Activated naive CD4-positive, alpha-beta T cell treated with anti-CD3 and anti-CD28 coated beads, Interleukin-2, amount 50 U/mL, for 72 hours (primary cell): ENCODE measurements at places on chromosomes 1 and 21.

DNA sequence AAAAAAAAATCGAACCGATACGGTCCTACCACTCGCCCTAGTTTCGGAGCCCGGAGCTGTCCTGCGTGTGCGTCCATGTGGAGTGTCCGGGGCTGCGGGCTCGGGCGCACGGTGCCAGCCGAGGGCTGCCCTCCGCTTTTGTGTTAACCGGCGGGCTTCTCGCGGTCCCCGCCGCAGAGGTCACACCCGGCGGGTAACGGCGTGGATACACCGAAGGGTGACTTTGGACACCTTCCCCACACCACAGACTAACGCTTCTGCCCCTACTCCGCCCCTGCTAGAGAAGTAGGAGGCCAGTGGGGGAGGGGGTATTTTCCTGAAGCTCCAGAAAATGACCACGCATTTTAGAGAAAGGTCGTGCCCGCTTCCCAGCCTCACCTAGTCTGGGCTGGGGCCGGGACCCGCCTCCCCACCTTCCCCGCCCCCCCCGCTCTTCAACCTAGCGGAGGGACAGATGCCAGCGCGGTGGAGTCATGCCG lies 609 bp upstream of the ATF3 start:
- DNase-seq, result no peak

GRCh38 chr1:79976287-79976686 lies 969.8 kb upstream of the ADGRL4 start:
- DNase-seq, result no peak

GRCh38 chr1:54814126-54814498 lies 13.0 kb upstream of the TTC22 start:
- no peak for DNase-seq

DNA sequence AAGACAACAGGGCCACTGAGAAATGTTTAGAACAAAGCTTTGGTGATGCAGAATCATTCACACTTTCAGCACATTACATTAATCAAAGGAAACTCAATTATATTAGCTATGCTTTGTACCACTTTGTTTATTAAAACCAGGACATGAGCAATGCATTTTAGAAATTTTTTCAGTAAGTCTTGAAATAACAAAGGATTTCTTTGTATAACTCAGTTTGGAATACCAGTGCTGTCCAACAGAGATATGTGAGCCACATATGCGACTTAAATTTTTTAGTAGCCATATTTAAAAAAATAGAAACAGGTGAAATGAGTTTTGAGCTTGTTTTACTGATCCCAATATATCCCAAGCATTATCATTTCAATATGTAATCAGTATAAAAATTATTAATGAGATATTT lies 18.8 kb upstream of the F3 start:
- DNase-seq, result no peak

DNA sequence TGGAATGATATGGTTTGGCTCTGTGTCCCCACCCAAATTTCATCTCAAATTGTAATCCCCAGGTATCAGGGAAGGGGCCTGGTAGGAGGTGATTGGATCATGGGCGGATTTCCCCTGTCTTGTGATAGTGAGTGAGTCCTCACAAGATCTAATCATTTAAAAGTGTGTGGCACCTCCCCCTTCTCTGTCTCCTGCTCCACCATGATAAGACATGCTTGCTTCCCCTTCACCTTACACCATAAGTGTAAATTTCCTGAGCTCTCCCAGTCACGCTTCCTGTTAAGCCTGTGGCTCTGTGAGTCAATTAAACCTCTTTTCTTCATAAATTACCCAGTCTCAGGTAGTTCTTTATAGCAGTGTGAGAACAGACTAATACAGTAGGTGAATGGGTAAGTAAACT lies 109.3 kb downstream of the DMRTB1 start:
- DNase-seq, result no peak

- DNase-seq, result no peak
Observed at GRCh38 chr1:100036718-100037655, 67.2 kb downstream of the SLC35A3 start.

DNA sequence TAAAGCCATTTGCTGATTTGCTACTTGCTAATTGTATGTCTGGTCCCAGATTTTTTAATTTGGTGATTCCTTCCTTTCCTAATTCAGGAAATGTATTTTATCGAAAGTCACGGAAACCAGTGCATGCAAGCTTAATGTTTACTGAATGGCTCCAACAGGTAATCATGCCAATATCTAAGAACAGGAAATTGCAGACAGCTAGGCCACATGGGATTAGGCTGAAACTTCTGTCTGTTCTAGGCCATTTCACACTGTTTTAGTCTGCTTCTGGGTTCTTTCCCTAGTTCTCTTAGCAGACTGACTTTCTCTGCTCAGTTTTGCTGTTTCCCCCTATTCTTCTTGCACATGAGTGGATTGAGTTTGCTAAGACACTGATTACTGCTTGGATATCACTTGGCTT lies 111.4 kb downstream of the NTNG1 start:
- DNase-seq, result no peak

DNA sequence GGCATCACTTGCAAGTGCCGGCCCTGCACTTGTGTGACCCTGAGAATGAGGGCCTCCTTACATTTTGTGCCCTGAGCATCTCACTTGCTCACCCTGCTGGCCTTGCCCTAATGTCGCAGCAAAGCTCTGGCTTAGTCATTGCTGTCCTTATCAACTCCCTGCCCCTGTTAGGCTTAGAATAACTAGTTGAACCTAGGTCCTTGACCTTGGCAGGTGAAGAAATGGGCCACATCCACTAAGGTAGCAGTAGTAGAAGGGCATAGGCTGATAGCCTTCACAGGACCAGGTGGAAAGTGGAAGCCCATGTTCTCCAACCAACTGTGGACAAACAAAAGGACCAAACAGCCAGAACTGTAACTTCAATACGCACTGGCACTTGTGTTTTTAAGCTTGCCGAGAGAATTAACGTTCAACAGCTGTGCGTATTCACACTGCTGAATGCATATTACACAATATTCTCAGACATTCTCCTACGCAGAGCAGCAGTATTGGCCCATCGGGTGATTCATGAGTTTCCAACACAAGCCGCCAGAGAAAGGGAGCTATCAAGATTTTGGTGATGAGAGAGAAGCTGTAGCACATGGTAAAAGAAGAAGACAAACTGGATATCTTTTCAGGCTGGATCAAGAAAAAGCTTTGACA lies 27.7 kb upstream of the PTGFRN start:
- no peak for DNase-seq

DNA sequence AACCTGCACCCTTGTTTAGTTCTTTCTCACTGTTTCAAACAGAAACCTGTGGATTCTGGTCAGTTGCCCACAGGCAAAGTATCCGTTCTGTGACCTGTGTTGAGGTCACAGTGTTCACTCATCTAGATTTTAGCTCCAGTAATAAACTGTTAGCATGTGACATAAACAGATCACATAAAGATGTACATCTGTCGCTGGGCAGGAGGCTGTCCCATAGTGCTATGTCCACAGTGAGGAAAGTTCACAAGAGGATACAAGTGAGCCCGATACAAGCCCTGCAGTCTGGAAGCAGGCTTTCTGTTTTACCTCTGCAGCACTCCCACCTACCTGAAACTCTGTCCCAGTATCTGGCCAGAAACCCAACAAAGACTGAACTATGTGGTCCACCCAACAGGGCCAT lies 28.4 kb downstream of the LMX1A start:
- DNase-seq, result no peak

- no peak for DNase-seq
Observed at GRCh38 chr1:49364676-49365075, 588.0 kb upstream of the BEND5 start.

DNA sequence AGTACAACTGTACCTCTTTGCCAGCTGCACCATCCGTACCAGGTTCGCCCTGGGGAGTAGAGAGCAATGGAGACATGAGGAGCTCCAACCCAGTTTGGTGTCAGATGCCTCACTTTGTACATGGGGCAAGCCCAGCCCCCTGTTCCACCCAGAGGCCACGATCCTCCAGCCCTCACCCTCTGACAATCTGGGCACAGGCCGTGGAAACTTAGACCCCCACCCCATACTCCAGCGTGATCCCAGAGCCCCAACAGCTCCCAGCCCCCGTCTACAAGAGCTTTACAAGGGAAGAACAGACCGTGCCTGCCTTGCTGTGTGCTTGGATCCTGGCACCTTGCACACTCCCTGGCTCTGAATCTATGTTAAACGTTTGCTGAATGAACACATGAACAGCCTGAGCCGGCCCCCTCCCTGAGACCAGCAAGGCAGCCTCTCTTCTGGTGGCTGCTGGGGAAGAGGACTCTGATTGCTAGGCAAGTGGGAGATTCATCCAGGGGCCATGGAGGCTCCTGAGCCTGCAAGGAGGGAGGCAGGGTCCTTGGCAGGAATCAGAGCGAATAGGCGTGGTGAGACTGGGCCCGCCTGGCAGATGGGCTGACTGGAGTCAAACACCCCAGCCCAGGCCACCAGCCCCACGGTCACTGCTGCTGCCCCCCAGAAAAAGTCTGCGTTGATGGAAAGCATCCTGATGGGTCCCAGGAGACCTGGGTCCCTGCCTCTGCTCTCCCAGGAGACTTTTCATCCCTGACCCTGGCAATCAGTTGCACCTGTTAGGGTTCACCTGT lies 12.5 kb upstream of the PEF1 start:
- DNase-seq, result no peak

DNA sequence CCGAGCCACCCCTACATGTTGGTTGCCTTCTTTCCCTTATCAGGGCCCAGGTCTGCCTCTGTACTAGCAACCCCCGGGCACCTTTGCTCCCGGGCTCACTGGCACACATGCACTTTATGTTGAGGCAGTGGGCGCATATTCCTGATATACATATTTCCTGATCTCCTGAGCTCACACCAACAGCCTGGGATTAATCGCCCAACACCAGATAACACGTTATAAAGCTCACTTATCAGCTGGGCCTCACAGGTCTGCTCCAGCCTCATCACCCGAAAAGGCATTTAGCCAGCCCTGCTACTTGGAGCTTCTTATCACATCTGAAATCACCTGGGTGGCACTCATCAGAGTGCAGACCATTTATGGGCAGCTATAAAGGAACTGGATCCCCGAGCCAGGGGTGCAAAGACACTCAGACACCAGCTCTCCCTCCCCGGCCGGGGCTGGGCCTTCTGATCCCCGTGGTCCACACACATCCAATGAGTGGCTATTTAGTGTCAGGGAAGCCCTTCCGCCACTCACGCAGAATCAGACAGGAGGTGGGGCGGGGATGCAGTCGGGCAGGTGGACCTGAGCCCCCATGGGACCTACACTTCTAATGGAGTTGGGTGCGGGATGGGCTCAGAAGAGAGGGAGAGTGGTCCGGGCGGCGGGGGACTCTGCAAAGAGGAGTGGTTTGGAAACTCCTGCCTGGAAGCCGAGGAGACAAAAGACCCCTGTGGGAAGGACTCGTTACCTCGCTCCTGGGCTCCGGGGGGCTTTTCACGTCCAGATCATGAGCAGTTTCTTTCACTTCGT lies 21.6 kb downstream of the RIPK4 start:
- no peak for DNase-seq

GRCh38 chr1:170356585-170356984 lies 175.4 kb upstream of the GORAB start:
- no peak for DNase-seq

DNA sequence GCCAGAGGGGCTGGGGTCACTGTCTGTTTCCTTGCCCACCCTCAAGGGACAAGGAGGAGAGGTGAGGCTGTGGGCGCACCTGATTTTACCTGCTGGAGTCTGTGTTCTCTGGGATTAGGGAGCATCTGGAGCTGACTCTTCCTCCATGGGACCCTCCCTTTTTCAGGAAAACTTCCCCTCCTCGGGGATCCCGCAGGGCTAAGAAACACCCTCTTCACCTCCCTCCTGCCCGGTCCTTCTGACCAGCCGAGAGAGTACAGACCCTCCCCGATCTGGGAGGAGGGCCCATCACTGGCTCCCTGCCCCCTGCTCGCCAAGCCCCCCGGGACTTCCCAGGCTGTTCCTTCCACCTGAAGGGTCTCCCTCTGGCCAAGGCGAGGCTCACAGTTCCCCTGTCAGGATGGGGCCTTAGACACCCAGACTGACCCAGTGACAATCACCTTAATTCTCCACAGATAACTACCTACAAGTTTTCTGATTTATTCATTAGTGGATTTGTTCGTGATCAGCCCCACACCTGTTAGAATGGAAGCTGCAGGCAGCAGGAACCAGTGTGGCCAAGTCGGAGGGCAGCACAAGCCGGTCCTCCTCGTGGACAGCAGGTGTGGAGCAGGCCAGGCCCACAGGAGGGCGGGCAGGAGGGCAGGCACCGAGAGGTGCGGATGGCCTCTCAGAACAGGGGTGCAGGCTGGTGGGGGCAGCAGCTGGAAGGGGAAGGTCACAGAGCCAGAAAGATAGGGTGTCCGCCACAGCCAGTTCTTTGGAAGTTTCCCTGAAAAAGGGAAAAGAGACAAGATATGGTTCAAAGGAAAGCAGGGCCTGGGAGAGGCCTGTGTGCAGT lies 15.9 kb upstream of the SAMD11 start:
- DNase-seq, result no peak

DNA sequence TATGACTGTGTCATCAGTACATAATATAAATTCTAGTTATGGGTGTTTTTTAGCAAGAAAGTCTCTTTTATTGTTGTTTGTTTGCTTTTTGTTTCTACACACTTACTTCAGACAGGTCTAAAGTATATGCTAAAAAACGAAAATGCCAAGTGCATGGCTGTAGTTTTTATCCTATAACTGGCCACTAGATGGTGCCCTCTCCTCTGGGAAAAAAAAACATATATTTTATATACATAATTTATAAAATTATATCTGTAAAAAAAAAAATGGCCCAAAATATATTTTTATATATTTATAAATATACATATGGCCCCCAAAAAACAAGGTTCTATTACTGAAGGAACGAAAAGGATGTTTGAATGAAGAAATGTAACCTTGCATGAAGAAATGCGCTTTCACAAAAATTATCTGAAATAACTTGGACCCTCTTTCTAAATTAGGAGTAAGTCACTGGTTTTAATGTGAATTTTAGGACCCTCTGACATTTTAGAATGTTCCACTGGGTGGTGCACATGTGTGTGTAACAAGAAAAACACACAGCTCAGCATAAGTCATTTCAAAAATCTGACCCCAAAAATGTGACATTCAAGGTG lies 93.5 kb downstream of the TTLL7 start:
- peak; percentile 3 for DNase-seq

DNA sequence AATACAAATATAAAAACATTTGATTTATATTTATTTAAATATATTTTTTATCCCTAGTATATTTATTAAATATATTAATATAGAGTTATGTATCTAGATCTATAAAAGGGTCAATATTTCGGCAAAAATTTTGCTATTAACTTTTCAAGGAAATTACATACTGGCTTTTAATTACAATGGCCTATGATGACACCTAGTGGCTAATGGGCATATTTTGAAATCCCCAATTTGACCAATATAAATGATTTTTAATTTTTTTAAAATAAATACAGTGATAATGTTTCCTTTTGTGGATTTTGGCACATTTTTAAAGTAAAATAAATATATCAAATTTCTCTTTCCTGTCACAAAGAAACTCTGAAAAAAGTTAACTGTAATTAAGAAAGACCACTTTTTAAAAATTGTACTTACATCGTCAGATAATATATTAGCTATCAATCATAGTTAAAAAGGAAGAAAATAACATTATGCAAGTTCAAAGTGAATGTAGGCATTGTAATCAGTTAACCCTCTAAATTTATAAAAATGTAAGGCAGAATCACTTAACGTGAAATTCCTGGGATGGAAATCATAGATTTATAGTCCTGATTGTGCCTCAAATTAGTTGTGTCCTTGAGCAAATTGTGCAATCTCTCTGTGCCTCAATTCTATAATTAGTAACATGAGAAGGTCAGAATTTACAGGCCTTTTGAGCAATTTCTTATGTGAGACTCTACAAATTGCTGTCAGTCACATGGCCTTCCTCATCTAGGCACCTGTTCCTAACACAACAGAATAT lies 25.6 kb upstream of the RGS13 start:
- no peak for DNase-seq

GRCh38 chr1:99119188-99119587 lies 114.5 kb upstream of the PLPPR5 start:
- no peak for DNase-seq
